ENCODE measurements at places on chromosomes 12 and 14.
A peak's percentile ranks its signal among the peaks of the same experiment; 100 is the strongest.

DNA sequence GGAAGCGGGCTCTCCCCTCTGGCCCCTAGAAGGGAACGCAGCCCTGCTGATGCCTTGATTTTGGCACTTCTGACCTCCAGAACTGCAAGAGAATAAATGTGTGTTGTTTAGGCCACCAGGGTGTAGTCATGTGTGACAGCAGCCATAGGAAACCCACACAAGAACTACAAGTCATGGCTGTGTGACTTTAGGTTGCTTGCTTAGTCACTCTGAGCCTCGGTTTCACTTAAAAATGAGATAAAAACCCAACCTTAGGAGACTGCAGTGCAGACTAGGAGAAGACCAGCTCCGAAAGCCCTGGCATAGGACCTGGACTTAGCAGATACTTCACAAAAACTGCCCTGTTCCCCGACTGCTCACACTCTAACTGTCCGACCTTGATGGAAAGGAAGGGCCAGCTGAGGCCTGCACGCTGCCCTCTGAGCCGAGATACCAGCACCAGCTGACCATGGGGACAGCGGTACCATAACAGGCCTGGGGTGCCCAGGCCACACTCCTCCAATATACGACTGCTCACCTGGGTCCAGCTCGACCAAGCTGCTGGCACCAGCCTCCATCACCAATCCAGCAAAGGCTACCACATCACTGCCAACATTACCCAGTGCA lies 53.5 kb downstream of the CCDC85C start:
- no peak for DNase-seq

DNA sequence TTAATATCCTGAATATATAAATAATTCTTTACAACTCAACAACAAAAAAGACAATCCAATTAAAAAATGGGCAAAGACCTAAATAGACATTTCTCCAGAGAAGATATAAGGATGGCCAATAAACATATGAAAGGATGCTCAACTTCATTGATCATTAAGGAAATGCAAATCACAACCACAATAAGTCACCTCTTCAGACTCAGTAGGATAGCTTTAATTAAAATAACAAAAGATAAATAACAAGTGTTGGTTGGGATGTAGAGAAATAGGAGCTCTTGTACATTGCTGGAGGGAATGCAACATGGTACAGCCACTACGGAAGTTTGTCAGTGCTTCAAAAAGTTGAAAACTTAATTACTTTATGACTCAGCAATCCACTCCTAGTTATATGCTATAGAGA lies 129.7 kb upstream of the OVCH1 start:
- DNase-seq: no peak

DNA sequence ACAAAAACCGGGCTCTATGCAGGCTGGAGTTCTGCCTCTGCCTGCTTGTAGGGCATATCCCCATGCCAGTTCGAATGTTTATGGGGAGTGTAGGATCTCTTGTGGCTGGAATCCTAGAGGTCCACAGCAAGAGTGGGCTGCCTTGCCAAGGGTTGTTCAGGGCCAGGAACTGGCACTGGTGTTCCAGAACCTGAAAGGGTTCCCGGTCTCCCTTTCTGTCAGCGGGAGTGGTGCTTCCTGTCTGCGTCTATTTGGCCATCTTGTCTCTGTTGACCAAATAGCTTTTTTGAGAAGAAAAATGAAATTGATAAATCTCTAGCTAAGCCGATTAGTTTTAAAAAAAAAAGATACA lies 17.8 kb downstream of the OLR1 start:
- no peak for DNase-seq

GRCh38 chr12:5548152-5548943 lies 116.4 kb downstream of the NTF3 start:
- no peak for DNase-seq

GRCh38 chr14:55433880-55434804 lies 6.3 kb downstream of the TBPL2 start:
- DNase-seq: no peak

DNA sequence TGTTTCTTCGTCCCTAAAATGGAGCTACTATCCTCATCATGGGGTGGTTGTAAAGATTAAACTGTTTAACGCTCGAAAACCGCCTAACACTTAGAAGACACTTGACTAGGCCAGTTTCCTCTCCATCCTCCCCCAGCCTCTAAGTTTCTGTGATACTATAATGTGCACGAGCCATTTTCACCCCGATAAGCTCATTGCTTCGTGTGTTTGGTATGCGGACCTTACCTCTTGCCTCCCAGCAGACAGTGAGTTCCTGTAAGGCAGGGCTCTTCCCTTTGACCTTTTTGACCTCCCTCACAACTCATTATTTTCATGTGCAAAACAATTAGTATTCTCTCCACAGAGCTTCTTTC lies 499 bp upstream of the GXYLT1 start:
- no peak for DNase-seq

GRCh38 chr14:39034481-39035296 lies 68.3 kb downstream of the SEC23A start:
- DNase-seq: no peak

DNA sequence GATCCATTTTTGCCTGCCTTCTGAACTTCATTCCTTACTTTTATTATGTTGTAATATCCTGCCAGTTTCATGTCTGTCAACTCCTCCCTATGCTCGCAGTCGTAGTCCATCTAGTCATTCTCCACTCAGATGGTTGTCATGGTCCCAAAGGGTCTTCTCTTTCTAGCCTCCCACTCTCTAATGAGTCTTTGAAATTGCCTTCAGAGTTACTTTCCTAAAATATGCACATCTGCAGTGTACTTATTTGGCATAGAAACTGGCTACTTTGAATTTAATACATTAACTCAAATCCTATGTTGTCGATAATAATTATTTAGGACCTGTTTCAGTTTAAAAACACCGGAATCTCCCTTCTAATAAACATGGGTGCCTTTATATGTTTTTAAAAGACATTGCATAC lies 101.0 kb downstream of the PDE3A start:
- no peak for DNase-seq

GRCh38 chr12:115451780-115452736 lies 768.1 kb upstream of the TBX3 start:
- DNase-seq: peak; percentile 58

GRCh38 chr12:91556909-91557308 lies 374.3 kb upstream of the DCN start:
- no peak for DNase-seq

DNA sequence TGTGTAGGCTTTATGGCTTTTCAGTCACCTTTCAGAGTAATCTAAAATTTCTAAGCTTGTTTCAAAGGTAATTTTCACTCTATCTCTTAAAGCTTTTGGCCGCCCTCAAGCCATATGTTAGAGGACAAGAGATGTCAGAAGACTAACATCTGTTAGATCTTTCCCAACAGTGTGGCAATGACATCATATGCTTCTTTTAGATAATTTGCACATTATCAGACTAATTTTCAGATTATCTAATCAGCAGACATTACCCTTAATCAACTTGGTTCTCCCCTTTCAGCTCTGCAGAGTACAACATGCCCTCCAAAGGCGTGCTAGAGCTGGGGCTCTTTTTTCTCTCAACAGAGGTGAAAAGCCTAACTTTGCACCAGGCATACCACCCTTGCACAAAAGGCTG lies 207.1 kb downstream of the DPF3 start:
- peak; percentile 7 for DNase-seq

GRCh38 chr14:31137214-31137889 lies 70.2 kb downstream of the HECTD1 start:
- DNase-seq: no peak

- DNase-seq: no peak
Observed at GRCh38 chr12:68479896-68480291, 130.8 kb upstream of the RAP1B start.

DNA sequence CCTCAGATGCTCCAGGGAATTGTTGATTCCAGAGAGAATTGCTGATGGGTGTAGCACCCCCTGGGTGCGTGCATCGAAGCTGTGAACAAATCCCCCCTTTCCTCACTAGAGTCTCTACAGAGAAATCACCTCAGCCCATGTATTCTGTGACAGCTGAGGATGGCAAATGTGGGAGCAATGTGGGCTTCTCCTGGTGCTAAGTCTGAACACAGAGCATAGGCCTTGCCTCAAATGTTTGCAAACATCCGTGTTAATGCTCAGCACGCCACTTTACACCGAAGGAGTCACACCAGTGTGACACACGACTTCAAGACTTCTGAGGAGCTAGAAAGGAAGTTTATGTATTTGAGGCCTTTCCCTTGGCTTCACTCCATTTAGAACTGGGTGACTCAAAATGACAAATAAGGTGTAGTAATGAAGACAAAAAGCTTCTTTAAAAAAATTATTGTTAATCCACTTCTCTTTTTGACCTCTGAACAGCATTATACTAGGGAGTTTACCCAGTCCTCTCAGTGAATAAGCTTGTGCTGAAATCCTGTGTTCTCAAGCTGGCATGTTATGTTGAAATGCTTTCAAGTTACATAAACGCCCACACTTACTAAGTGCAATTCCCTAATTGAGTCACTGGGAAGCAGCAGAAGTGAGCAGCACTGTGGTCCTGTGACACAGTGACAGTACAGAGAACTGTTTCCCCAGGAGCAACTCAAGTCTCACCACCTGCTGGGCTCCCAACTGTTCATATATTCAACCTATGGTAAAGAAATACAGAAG lies 92.9 kb downstream of the FAR2 start:
- DNase-seq: peak; percentile 53

- DNase-seq: no peak
Observed at GRCh38 chr12:94813314-94813713, 163.0 kb upstream of the TMCC3 start.

DNA sequence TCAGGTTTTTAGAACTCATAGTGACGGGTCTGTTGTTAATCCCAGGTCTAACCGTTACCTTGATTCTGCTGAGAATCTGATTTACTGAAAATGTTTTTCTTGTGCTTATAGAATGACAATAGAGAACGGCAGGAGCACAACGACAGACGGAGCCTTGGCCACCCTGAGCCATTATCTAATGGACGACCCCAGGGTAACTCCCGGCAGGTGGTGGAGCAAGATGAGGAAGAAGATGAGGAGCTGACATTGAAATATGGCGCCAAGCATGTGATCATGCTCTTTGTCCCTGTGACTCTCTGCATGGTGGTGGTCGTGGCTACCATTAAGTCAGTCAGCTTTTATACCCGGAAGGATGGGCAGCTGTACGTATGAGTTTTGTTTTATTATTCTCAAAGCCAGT lies 34.4 kb downstream of the PSEN1 start:
- DNase-seq: no peak

DNA sequence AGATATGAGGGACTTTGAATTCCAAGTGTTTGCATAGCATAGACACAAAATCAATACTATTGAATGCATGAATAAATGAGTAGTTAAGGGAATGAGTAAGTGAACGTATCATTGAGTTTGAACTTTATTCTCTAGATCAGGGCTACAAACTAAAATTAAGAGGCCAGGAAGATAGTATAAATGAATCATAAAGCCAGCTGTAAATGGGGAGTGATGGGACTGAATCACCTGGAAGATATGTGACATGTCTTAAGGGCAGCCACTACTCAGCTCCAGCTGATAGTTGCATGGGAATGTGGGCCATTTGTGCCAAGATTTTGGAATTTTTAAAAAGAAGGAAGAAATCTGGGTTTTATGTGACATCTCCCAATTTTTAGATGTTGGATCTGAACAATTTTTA lies 229.9 kb downstream of the AKAP6 start:
- DNase-seq: no peak

- DNase-seq: peak; percentile 37
Observed at GRCh38 chr12:105279460-105280056, 43.6 kb upstream of the APPL2 start.

DNA sequence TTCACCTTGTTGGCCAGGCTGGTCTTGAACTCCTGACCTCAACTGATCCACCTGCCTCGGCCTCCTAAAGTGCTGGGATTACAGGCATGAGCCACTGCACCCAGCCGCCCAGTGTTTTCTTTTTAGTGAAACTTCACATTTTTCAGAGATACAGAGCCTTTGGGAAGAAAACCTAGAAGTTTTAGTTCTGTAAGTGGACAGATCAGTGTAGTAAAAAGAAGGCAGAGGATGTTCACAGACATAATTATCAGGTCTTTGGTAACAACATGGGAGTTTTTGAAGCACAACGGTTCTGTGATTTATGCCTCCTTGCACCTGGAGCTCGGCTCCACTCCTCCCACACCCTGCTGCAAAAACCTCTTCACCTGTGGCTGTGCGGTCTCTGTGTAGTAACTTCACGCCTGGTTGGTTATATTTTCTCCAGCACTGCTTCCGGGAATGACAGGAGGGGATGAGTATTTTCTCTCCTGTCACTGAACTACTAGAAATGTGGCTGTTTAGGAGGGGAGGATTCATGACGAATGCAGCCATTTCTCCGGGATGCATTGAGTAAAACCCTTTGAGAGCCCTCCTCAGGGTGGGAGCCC lies 67.0 kb downstream of the ARF6 start:
- no peak for DNase-seq

- no peak for DNase-seq
Observed at GRCh38 chr14:54785136-54785777, 117.4 kb downstream of the GCH1 start.

- DNase-seq: no peak
Observed at GRCh38 chr14:53547593-53547992, 394.5 kb upstream of the DDHD1 start.

DNA sequence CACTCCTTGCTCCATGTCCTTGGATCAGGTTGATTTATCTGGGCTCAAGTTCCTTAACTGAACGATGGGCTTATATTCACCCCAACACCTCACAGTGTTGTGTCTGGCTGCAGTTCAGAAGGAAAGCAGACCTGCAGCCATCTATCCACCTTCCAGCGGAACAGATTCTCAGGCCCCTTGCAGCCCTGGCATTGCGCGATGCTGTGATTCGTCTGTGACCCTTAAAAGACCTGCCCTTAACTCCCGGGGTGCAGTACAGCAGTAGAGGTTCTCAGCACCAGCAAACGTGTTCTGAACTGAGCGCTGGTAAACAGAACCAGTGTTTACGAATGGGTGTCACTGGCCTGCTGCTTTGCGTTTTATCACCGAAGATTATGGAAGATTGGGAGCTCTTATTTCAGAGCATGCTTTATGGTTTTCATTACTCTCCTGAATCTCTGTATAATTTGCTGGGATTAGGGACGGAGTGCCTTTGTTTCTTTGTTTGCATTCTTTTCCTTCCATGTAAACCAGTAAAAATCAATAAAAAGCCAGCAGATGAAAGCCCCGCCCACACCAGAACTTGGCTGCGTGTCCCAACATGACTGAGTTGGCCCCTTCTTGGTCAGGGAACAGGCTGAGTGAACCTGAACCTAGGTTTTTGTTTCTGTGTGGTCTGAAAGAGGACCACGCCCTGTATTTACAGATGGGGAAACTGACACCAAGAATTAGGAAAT lies 286.7 kb upstream of the CRY1 start:
- DNase-seq: peak; percentile 25

- DNase-seq: no peak
Observed at GRCh38 chr14:50717811-50718210, 49.7 kb upstream of the SAV1 start.

- DNase-seq: no peak
Observed at GRCh38 chr12:6527711-6528110, 6.6 kb upstream of the GAPDH start.
